NCI-H1930 (cell line): ENCODE measurements at places on chromosomes 5 and 9.

DNA sequence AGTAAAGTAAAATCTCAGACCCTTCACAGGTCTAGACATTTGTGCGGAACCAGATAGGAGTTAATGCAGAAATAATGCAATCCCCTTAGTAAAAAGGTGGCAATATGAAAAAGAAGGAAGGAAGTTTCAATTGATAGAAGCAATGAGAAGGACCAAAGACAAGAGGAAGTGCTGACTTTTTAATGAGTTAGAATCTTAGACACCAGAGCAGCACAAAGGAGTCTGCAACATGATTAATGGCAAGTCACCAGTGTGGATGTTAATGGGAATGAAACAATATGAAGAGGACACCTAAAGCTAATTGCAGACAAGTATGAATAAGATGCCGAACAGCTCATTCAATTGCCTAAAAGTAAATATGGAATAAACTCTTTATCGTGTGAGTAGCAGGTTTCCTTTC, 50.9 kb downstream of the MEGF9 start:
- DNase-seq = no peak

GRCh38 chr5:91591076-91591475, 208.0 kb upstream of the ARRDC3 start:
- no peak for DNase-seq

GRCh38 chr9:77015327-77016048, 4.0 kb upstream of the FOXB2 start:
- no peak for DNase-seq

- no peak for DNase-seq
Measured at GRCh38 chr5:123448017-123448617, 24.9 kb upstream of the CEP120 start.

DNA sequence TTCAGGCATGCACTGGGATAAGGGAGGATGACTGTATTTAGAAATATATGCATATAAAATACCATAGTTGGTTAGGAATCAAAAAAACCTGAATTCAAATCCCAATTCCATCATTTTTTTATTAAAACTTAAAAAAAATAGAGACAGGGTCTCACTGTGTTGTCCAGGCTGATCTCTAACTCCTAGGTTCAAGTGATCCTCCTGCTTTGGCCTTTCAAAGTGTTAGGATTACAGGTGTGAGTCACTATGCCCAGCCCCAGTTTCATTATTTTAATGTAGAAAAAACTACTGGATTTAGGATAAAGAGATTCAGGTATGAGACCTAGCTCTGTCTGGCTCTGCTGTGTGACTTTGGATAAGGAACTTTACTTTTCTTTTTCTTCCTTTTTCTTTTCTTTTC, 3.3 kb upstream of the LARP1 start:
- DNase-seq = no peak

DNA sequence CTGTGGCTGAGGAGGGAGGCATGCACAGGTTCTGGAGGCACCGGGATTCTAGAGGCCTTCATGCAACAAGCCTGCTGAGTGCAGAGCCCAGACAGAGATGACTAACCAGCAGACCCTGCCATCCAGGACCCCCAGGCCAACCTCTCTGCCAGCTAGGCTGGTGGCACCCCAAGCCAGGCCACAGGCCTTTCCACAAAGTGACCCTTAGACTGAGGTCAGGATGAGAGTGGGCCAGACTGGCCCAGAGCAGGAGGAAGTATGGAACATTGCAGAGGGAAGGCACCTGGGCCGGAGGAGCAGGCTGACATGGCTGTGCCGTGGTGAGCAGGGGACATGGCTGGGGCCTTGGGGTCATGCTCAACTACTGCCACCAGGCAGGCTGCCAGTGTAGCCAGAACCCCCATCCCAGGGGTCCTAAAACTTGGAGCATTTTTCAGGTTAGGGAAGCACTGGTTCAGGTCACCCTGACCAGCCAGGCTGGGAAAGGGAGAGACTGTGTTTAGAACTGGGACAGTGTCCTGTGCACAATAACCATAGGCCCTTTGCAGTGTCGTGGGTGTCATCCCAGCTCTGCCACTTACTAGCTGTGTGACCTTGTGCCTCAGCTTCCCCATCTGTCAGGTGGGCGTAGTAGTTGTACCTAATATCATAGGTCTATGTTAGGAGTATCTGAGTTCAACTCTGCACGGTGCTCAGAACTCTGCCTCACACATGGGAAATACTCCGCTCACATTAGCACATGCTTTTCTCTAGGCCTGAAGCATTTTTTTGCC, 17.3 kb downstream of the TCF7 start:
- DNase-seq = no peak

GRCh38 chr5:35159370-35159742, 70.9 kb downstream of the PRLR start:
- no peak for DNase-seq

- no peak for DNase-seq
Measured at GRCh38 chr5:178421699-178422399, 168.3 kb downstream of the COL23A1 start.
